Stimulated activated CD4-positive, alpha-beta T cell treated with anti-CD3 and anti-CD28 coated beads, Interleukin-12 subunit alpha, Interleukin-12 subunit beta, amount 100 ng/mL, for 24 hours (primary cell): ENCODE measurements at places on chromosomes 7 and 10.

DNA sequence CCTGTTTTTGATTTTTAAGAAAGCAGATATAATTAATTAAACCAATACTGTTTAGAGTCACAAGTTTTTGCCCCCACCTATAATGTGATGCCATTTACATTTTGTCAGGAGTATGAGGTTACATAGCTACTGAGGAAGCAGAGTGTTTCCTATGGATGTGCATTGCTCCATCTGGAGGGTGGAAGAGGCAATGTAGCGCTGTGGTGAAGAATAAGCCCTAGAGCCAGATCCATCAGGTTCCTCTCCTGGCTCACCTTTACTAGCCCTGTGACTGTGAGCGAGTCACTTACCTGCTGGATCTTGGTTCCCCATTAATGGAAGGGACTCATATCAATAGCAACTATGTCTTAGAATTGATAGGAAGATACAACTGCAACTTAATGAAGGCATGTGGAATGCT lies 216.0 kb downstream of the GPAM start:
- no peak for DNase-seq

GRCh38 chr10:51768886-51769465 lies 69.6 kb upstream of the CSTF2T start:
- DNase-seq: no peak

- peak; percentile 1 for DNase-seq
Measured at GRCh38 chr7:23893942-23894891, 184.2 kb downstream of the STK31 start.

DNA sequence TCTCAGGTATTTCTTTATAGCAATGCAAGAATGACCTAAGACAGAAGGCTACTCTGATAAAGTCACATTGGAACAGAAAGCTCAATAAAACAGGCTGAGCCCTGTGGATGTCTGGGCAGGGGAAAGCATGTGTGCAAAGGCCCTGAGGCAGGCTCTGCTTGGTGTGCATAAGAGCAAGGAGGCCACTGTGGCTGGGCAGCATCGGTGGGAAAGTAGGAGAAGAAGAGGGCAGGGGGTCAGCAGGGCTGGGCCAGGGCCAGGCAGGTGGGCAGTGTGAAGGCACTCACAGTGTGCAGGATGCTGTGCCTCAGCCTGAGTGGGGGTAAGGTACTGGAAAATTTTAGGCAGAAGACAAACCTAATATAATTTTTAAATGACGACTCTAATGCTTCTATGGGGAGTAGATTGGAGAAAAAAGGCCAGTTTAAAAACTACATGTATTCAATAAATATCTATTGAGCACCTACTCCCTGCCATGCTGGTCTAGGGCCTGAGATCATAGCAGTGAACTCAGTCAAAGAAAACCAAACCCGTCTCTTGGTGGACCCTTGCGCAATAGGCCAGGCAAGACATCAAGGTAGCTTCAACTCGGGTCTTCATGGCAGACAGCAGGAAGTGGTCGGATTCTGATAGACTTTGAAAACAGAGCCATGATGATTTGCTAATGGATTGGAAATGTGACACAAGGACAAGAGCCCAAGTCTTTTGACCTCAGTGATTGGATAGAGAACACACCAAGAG lies 572.3 kb downstream of the TCERG1L start:
- no peak for DNase-seq

DNA sequence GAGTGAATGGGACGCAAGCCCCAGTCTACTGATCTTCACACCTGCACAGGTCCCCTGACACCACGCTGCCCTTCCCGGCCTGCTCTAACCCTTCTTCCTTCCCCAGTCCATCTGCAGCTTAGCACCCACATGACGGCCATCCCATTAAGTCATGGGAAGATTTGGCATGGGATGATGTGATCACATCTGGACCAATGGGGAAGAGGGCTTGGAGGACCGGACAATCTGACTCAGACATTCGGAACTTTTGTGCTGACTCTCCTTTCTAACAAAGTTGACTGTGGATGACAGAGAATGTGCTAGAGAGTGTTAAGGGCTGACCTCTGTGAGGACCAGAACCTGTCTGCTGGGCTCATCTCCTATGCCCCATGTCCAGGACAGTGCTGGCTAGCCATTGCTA lies 15.6 kb downstream of the CXCL12 start:
- no peak for DNase-seq

GRCh38 chr7:30971440-30971839 lies 7.7 kb downstream of the GHRHR start:
- DNase-seq: no peak

DNA sequence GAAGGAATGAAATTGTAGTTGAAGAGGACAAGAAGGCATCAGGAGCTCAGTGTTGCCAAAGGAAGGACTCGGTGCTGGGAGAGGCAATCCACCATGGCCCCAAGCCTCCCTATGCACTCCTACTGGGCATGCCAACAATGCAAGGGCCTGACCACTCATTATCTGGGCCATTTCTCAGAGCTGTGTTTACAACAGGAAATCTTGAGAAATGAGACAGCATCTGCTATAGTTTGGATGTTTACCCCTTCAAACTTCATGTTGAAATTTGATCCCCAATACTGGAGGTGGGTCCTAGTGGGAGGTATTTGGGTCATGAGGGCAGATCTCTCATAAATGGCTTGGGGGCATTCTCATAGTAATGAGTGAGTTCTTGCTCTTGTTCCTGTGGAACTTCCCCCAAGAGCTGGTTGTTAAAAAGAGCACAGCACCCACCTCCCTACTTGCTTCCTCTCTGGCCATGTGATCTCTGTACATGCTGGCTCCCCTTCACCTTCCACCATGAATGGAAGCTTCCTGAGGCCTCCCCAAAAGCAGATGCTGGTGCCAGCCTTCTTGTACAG lies 50.8 kb upstream of the AOAH start:
- no peak for DNase-seq

DNA sequence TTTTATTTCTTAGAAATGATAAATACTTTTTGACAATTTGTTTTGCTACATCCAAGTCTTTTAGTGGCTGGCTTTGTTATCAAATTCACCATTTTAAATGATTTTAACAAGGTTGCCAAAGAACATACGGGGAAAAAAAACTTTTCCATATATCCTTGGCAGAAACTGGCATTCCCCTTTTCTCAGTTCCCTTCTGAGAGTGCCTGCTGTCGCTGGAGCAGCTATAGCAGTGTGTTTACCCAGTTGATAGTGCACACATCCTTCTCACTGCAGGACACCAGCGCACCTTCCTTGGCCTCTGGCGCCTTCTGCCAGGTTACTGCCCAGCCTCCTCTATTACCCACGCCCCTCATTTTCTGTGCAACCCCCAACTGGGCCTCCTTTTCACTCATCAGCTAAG lies 94.1 kb downstream of the ALOX5 start:
- no peak for DNase-seq

- no peak for DNase-seq
Measured at GRCh38 chr7:106089647-106090046, 22.5 kb downstream of the SYPL1 start.

- no peak for DNase-seq
Measured at GRCh38 chr10:117581961-117582360, 39.4 kb downstream of the EMX2 start.

DNA sequence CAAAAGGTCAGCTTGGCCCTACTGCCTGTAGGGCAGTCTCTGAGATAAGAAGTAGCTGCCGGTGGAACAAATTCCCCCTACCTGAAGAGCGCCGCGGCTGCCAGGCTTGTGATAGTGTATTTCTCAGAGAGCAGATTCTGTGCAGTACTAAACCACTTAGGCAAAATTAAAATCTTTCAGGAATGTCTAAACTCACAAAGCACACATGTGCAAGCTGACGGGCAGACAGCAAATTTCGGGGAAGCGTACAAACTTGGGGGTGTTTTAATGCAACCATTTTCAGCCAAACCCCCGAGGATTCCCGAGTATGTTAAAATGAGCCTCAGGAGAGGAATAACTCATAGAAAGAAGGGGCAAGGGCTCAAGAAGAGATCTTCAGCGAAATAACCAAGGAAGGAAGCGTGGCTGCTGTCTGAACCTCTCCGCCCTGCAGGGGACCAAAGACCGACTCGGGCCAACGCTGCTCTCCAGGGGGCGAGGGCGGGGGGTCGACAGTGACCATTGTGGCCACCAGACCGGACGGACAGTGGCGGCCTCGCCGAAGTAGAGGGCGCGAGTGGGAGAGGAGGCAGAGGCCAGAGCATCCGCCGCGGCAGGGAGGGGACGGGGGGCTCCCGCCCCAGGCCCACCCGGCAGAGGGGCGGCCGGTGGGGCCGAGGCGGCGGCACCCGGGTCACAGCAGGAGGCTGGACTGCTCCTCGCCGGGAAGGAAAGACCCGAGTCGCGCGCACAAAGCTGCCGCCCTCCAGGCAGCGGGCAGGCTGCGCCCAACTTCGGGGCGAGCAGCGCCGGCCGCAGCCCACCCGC lies 819 bp downstream of the HYCC1 start:
- DNase-seq: no peak

DNA sequence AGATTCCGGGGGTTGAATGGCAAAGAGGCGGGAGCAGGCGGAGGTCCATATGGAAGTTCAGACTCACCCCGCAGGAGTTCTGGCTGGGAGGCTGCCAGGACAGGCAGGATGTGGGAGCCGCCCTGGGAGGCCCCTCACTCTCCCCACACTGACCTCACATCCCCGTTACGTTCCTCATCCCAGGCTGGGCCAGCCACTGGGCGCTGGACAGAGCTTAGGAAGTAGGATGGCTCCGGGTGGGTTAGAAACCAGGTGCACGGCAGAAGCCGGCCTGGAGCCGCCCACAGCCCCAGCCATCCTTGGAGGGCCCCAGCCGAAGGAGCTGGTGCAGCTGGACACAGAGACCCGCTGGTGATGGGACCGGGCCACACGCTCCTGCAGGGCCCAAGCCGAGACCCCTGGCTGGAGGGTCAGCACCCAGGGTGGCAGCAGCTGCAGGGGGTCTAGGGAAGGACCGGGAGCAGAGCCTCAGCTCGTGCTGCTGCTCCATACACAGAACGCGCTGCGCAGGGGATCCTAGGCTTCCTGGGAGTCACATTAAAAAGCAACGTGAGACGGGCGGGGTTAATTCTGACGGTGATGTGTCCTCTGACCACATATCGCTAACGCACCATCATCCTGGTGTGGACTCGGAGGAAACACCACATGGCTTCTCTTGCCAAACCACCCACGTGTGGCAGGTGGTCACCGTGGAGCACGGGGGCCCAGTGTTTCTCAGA lies 98.6 kb upstream of the DIP2C start:
- no peak for DNase-seq

- peak; percentile 77 for DNase-seq
Measured at GRCh38 chr7:100483090-100483721, 521 bp upstream of the NYAP1 start.

GRCh38 chr10:75740541-75740940 lies 309.1 kb downstream of the LRMDA start:
- no peak for DNase-seq

- no peak for DNase-seq
Measured at GRCh38 chr7:108662783-108663362, 93.2 kb downstream of the DNAJB9 start.

DNA sequence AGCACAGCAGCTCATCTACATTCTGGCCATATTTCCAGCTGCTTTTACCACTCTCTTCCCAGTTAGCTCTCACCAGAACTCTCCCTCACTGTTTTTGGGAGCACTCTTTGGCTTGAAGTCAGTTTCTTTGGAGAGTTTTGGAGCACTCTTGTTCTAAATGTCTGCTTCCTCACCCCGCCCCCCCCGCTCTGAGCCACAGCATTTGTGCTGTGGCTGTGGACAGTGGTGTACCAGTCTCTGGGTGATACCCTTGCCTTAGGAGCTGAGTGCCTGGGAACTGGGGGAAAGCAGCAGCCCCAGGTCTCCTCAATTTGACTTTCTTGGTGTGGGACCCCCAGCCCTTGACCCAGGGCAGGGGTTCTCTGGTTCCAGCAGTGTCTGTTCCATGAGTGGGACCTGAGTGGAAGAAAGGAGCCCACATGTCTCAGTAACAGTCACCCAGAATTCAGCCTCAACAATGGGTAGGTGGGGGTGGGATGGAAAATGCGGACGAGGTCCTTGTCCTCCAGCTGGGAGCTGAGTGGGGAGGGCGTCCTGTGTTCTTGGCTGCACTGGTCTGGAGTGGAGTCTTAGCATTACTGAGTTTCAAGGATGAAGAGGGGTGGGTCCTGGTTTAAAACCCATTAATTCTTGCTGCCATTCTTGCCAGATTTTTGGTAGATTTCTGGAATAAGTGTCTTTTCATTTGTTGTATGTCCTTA lies 18.0 kb downstream of the RBM33 start:
- DNase-seq: no peak

GRCh38 chr10:114729103-114729659 lies 71.1 kb upstream of the ABLIM1 start:
- DNase-seq: no peak

DNA sequence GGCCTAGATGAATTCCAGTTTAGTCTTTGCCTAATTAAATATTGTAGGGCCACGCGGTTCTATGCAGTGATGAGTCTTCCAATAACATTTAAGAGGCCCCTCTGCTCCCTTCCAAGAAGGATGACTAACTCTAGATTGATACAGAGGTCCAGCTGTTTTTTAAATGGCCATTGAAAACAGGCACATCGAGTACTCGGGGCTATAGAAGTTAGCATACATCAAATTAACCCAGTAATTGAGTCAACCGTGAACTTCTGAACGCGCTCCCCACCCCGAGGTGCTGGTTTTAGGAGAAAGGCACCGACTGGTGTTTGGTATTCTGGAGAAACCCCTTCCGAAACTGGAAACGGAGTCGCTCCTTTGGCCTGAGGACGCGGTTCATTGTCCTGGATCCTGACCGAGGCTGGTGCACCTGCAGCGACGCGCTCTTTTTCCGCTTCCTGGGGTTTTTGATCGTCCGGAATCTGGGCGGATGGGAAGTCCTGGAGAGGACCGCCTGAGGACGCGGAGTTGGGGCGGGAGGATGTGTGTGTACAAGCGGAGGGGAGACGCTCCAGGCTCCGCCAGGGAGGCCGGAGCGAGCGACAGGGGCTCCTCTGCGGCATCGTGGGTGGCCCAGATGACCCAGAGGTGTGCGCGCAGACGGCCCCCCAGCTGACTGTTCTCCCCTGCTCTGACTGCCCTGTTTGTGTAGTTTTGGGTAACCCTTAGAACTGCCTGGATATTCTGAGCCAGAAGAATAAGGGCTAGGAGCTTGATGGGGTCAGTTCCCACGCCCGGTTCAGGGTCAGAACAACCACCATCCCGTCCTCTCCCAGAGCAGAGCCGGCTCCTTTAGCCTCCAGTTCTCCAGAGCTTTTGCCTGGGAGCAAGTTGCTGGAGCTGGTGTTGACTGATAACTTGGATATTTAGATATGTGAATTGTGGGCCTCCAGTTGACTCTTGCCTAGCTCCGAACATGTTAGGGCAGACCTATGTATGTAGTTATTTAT lies 711 bp downstream of the FAM221A start:
- DNase-seq: peak; percentile 20

DNA sequence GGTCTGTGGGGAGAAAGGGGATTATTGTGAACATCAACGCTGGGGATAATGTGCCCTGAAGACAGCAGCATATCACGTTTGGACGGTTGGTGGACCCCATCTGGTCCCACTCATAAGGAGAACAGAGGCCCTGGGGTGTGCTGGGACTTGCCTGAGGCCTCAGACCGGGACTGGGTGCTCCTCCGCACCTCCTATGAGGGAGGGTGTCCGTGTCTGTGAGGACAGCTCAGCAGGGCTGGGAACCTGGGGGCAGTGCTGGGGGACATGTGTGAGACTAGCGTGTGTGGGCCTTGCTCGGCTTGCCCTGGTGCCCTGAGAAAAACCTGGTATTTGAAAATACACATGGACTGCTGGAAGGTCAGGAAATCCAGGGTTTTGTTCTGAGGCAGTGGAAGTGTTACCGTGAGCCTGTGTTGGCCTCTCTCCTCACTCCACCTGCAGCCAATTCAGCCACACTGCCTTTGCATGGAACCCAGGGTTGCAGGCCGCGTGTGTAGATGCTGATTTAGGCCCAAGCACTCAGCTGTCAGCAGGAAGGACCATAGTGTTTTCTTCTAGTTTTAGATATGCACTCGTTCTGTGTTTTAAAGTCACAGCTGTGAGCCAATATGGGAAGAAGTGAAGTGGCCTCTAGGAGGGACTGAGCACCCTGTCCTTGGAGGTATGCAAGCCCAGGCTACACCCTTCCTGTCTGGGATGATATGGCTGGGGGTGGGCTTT lies 13.4 kb upstream of the SH2D4B start:
- DNase-seq: no peak
